ENCODE measurements at places on chromosomes 16 and 17.
A peak's percentile ranks its signal among the peaks of the same experiment; 100 is the strongest.

- peak; percentile 75 for DNase-seq
Measured at GRCh38 chr16:89721546-89722391, 432 bp downstream of the ZNF276 start.

DNA sequence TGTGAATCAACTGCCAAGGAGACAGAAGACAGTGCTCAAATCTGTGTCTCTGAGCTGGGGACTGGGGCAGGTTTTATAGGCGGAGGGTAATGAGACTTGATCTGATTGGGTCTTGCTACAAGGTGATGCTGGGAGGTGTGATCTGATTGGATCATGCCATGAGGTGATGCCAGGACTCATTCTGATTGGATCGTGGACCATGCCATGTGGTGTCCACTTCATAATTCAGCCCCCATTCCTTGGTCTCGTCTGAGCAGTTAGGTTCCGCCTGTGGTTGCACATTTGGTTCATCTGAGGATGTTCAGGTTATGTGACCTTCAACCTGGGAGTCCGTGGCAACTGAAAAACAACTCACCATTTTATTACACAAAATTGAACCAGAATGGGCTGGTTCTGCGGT is 41.0 kb downstream of the OTOA start:
- peak; percentile 7 for DNase-seq

DNA sequence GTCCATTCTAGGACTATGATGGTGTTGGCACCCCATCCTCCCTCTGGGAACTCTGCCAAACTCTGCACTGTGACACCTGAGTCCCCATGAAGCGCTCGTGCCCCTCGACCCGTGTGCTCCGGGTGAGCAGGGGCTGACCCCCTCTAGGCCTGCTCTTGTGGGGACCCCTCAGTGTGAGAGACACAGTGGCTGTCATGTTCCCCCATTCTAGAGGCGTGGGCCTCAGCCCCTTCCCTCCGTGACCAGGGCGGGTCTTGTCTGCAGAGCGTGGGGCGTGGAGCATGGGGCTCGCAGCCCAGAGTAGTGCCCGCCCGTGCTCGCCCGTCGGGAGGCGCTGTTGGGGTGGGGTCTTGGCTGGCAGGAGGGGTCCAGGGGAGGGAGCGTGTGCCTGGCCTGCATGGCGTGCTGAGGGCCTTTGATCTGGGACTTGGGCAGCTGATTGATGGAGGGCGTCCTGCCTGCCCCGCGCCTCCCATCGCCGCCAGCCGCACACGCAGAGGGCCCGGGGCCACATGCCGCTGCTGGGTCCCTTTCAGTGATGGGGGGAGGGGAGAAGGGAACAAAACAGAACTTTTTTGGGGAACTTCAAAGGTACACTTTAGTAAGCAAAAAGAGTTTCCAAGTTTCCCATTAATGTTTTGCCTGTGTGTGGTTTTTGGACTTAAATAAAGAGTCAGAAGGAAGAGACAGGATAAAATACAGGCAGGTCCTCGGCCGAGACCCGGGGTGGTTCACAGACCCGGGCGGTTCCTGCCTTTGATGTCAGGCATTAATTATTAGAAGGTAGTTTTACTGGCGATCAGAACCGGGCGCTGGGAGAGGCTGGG is 22.5 kb downstream of the CENPX start:
- DNase-seq = no peak

DNA sequence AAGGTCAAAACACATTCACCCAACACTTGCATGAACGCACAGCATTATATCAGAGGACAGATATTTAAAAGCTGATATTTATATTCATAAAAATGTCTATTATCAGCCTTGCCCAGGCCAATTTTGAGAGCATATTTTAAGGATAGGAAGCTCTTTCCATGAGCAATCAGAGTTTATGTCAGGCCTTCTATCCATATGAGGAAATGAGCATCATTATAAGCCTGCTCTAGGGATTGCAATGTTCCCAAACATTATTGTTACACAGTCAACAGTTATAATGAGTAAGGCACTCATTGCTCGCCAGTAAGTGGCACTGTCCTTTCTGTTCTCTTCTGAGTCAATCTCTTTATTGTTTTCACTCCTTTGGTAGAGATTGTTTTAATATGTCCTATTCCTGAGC is 37.7 kb upstream of the DYNLRB2 start:
- no peak for DNase-seq

DNA sequence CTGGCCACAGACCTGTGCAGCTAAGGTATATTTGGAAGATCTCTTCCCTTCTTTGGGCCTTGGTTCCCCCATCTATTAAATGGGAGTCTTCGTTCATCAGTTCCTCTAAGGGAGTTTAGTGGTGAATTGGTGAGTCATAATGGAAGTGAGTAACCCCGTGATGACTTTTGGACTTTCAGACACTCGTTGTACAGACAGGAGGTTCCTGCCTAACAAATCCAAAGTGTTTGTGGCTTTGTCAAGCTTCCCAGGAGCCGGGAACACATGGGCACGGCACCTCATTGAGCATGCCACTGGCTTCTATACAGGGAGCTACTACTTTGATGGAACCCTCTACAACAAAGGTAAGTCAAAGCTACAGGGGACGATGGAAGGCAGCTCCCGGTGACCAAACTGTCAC is 40.4 kb downstream of the WSCD1 start:
- no peak for DNase-seq
